ENCODE measurements at places on chromosomes 1 and 21. TPM values are rescaled to one million over a fixed set of nuclear protein-coding genes. Genes with fewer than 3 reads are reported as not detected.
A peak's percentile ranks its signal among the peaks of the same experiment; 100 is the strongest.

- peak; percentile 56 for DNase-seq
These were observed 52.6 kb downstream of the RUNX1 start for GRCh38 chr21:34996304-34997101.

DNA sequence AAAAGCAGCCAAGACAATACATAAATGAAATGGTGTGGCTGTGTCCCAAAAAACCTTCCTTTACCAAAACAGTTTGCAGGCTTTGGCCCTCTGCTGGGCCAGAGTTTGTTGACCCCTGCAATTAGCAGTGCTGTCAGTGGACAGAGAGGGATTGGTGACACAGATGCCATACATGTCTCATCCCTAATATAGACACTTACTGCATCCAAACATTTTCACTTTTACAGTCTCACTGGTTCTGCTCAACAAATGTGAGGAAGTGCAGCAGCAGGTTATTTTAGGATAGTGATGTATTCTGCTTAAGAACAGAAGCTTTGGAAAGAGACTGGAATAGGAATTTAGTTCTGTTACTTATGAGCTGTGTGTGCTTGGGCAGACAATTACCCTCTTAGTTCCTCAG is 462.8 kb upstream of the LRRC7 start:
- no peak for DNase-seq

The KLHL12 gene
- 38.3 TPM for total RNA-seq

DNA sequence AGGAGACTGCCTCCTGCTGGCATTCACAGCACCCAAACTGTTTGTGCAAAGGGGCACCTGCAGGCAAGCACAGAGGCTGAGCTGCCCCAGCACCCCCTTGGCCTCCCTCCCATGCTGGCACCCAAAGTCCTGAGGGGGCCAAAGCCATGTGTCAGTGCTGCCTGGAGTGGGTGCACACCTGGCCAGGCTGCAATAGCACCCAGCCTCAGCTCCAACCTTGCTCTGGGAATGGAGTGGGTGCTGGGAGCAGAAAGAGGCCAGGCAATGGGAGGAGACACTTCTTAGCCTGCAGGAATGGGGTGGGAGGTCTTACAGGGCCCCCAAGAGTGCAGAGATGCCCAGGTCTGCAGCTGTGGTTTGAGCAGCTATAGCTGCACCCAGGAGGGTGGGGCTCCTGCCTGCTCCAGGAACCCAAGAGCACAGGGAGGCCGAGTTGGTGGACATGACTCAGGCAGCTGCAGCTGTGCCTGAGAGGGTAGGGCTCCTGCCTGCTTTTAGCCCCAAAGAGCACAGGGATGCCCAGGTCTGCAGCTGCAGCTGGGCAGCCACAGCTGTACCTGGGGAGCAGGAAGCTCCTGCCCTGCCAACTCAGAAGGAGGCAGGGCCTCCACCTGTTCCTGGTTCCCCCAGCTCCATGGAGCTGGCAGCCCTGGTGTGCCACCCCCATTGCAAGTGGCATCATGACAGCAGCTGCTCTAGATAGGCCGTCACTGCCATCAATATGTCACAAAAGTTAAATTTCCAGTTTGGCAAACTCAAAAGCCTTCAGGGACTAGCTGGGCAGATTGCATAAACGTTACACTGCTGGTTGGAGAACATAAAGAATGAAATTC is 5.3 kb upstream of the CHD1L start:
- no peak for DNase-seq

The SLC44A3 gene
- 0.21 TPM for total RNA-seq

DNA sequence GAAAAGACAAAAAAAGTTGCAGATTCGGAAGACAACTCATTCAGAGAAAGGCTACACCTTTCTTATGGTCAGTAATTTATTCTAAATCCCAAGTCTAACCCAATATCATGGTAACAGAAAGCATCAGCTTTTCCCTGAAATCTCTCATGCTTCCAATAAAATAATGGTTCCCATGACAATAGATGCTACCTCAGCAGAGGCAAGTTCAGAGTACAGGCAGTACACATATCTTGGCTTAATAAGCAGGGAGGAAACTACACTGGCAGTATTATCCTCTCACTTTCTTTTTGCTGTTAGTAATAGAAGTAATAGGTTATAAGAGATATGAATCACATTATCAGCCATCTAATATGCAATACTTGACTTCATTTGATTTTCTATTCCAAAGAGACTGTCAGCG is 137.1 kb downstream of the DPYD start:
- no peak for DNase-seq

The SPATA17 gene
- total RNA-seq, result not detected
